ENCODE measurements at places on chromosomes 12 and 14.

- DNase-seq = no peak
These were observed 45.8 kb upstream of the P2RX7 start for GRCh38 chr12:121086781-121087295.

DNA sequence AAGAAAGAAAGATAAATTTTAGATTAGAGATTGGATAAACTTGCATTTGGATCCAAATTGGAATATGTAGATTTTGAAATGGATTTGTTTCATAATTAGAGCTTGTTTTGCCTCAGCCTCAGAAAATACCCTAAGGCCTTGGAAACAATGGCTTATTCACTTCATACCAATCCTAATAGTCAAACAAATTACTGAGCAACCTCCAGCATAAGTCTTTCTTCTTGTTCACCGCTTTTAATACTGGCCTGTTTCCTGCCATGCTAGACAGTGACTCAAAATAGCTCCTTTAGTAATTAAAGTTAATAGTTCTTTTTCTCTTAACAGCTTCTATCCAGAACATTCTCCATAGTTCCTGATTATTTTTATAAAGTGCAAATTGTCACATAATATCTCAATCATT lies 110.9 kb upstream of the DNM1L start:
- DNase-seq = no peak

- DNase-seq = no peak
These were observed 231.7 kb downstream of the NRXN3 start for GRCh38 chr14:78401866-78402265.

DNA sequence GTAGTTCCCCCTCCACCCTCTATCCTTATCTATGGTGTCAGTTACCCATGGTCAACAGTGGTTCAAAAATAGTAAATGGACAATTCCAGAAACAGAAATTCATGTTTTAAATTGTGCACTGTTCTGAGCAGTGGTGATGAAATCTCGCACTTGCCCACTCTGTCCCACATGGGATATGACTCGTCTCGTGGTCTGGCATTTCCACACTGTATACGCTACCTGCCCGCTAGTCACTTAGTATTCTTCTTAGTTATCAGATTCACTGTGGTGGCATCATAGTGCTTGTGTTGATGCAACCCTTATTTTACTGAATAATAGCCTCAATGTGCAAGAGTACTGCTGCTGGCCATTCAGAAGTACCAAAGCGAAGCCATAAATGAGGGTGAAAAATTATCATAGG lies 507.0 kb downstream of the SNAPC1 start:
- no peak for DNase-seq

DNA sequence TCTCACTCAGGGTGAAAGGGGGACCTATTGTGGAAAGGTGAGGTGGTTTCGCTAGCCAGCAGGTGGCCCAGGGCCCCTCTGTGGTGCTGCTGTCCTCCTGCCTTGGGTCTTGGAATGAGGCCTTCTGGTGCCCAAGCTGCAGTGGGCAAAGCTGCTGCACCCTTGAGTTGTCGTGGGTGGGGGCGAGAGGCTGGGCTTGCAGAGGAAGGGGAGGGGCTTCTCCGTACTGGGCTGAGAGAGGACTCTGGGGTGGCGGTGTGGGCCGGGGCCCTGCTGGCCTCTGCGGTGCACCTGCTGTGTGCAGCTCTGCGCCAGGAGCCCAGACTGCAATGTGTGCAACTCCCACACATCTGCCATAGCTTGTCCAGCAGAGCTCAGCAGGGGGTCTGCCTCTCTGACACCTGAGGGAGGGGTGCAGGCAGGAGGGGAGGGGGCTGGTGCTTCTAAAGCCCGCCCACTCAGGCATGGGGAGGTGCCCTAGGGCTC lies 145.8 kb downstream of the KIF26A start:
- no peak for DNase-seq

GRCh38 chr12:28575593-28576205 lies 385.4 kb downstream of the CCDC91 start:
- DNase-seq = no peak

DNA sequence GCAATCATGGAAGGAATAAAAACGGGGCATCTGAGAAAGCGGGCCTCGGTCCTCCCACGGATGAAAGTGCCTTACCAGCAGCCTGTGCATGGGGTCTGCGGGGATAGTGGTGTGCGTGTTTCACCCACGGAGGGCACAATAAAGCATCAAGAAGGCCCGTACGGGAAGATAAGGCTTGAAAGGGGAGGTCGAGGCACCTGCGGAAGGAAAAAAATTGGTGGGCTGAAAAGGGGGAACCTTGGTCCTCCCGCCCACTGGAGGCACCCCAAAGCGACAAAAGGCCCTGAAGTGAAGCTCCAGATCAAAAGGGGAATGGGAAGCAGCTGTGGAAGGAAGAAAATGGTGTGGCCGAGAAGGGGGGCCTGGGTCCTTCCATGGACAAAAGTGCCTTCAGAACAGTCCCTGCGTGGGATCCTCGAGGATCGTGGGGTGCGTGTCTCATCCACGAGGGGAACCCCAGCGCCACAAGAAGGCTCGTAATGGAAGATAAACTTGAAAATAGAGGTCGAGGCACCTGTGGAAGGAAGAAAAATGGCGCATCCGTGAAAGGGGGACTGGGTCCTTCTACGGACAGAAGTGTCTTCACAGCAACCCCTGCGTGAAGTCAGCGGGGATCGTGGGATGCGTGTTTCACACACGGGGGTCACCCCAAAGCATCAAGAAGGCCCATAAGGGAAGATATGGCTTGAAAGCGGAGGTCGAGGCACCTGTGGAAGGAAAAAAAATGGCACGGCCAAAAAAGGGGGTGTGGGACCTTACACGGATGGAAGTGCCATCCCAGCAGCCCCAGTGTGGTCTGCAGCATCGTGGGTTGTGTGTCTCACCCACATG lies 276.9 kb downstream of the ALG10 start:
- DNase-seq = no peak

DNA sequence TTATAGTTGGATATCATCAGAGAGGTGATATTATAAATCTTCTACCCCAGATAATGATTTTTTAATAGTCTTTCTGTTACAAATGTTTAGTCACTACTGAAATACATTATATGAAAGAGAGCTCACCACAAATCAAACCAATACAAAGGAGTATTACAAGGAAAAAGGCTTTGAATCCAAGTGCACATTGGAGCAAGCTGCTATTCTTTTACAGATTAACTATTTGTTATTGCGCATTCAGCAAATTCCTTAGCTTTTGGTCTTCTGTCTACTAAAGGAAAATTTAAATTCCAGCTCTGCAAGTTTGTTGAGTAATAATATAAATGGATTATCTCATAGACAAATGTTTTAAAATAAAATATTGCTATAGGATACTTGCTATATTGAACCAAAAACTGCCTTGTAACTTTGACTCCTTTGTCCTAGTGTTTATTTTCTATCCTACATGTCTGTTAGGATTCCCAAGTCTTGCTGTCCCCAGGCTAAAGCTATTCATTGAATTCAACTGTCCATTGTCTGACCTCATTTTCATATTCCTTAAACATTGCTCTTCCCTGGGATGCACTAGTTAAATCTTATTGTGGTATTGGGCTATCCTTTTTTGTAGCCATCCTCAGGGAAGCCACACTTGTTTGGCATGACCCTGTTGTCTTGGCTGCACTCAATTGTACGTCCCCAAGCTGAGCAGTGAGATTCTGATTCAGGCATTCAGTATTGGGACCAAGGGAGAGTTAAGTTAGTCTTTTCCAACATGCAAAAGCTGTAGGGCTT lies 41.5 kb downstream of the PDE3A start:
- no peak for DNase-seq

DNA sequence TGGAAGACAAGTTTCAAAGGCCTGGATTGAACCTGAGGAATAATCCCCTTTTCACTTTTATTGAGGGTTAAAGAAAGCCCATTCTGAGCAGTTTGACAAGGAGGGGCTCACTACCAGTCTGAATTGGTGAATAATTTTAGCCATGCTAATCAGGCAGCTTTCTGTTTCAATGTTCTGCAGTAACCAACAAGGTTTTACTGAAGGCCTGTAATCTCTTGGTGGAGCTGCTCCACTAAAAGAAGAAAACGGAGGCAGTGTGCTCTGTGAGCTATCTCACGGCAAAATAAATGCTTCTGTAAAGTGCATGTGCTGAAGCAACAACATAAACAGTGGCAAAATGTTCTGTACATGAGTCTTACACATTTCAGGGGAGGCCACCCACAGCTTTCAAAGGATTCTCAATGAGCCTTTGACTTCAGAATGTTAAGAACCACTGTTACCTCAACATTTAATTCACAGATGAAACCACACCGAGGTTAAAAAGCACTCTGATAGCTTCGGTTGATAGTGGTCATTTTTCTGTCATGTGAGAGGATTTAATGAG lies 111.2 kb downstream of the LRIG3 start:
- no peak for DNase-seq

- DNase-seq = no peak
These were observed 84.4 kb downstream of the NINJ2 start for GRCh38 chr12:578748-579419.

- DNase-seq = no peak
These were observed 34.1 kb downstream of the ITGA7 start for GRCh38 chr12:55673638-55674037.

GRCh38 chr14:102826161-102826560 lies 48.9 kb downstream of the TRAF3 start:
- DNase-seq = no peak

- DNase-seq = no peak
These were observed 168.7 kb upstream of the PDZRN4 start for GRCh38 chr12:41019461-41019860.

DNA sequence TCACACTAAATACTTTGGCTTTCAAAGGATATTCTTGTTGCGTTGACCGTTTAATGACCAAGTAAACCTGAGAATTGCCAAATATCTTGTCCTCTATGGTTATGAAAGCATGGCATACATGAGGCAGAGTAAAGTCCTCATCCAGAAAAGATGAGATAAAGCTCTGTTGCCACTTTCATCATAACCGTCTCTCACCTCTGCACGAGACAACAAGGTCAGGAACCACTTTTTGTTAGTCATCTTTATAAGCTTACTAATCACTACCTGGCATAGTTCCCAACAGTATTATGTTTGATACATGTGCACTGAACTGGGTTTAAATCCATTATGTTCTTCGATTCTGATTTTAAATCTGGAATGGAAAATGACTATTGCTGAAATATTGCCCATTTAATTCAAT lies 31.3 kb downstream of the PTPRB start:
- DNase-seq = no peak

DNA sequence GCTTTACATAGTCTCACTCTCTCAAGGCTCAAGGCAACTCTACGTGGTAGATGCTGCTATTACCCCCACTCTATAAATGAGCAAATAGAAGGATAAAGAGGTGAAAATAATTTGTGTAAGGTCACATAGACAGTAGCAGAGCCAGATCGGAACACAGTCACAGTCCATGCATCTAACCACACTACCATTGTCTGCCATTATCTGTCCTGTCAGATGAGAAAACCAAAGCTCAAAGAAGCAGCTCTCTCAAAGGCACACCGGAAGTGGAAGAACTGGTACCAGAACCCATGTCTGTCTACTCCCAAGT lies 134.4 kb upstream of the NUDT4 start:
- no peak for DNase-seq

- no peak for DNase-seq
These were observed 15.0 kb upstream of the NEDD1 start for GRCh38 chr12:96892104-96892503.

GRCh38 chr12:47828976-47829482 lies 9.3 kb upstream of the HDAC7 start:
- no peak for DNase-seq

- no peak for DNase-seq
These were observed 64.9 kb downstream of the STXBP6 start for GRCh38 chr14:24984846-24985589.

- DNase-seq = peak; percentile 52
These were observed 131.6 kb downstream of the KSR2 start for GRCh38 chr12:117836999-117837736.

GRCh38 chr12:121522971-121523370 lies 57.9 kb downstream of the KDM2B start:
- peak; percentile 13 for DNase-seq

- no peak for DNase-seq
These were observed 49.8 kb upstream of the CRACR2A start for GRCh38 chr12:3802721-3803120.

- peak; percentile 4 for DNase-seq
These were observed 22.1 kb upstream of the E2F7 start for GRCh38 chr12:77087427-77087826.

DNA sequence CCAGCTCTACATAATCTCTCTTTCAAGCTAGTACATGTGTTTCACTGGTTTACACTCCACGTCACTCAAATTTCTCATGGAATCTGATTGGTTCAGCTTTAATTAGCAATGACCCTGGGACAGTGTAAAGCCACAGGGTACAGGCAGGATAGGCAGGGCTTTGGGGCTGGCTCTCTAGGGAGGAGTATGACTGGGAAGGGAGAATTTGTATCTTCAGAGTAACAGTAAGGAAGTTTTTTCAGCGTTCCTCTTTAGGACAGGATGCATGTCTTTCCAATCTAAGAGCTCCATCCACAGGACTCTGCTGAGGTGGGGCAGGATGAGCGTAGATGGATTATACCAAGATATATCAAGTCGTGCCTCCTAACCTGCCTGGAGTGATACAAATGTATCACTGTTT lies 112.0 kb upstream of the CLEC14A start:
- no peak for DNase-seq

DNA sequence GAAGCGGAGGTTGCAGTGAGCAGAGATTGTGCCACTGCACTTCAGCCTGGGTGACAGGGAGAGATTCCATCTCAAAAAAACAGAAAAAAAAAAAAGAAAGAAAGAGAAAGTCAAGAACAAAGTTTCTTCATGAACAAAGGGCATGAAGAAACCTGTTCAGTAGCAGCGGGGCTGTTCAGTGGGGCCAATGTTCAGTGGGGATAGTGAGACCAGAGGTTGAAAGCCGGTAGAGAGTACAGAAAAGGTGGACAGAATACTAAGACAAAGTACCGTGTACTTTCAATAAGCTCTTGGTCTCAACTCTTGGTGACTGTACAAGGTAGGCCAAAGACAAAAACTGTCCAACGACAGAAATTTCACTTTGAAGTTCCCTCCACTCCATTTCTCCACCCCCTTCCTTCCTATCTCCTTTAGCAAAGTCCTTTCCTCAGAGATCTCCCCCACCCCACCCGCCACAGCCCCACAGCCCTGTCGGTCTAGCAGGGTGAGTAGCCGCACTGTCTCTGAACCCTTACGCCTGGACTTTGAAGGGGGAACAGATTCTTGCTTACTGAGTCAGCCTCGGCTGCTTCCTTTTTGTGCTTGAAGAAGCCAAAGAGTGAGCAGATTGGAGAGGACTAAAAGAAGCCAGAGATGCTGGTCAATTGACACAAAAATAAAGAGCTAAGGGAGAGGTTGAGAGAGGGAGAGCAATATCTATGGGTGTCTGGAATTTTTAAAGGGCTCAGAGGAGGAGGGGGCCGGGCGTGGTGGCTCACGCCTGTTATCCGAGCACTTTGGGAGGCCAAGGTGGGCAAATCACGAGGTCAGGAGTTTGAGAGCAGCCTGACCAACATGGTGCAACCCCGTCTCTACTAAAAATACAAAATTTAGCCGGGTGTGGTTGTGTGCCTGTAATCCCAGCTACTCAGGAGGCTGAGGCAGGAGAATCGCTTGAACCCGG lies 44.2 kb upstream of the FOS start:
- DNase-seq = no peak

DNA sequence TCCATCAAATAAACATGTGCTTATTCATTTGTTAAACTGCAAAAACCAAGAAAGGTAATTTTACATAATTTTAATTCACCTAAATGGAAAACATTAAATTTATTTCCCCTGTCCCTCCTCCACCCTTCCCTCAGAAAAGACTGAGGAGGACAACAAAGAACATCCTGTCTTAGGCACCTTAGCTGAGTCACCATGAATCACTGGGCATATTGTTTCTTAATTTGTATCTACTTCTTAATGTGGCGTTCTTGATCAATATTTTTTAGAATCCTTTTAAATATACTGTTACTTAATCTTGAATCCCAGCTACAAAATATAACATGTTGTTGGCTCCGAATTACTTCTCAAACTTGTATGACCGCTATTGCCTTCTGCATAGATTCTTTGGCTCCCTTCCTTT lies 23.5 kb downstream of the SIX6 start:
- DNase-seq = no peak

All from NCI-H1694 (cell line).